ENCODE measurements at places on chromosomes 2 and 18.

- no peak for DNase-seq
These were observed 39.7 kb upstream of the B3GNT7 start for GRCh38 chr2:231355508-231356465.

DNA sequence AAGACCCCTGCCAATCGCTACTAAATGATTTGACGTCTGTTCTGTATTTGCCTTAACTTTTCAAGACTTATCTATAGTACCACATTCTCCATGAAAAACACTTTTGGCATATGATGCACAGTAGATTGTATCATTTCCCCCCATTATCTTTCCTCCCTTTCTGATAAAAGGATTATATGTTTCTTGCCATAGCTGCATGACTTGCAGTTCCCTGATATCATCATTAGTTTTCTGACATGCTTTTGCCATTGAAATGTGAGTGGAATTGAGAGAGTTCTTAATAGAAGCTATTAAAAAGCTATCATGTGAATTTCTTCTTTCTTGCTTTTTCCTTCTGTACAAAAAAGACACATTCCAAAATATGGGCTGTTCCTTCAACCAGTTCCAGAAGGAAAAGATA, 130.3 kb downstream of the TMEFF2 start:
- no peak for DNase-seq

DNA sequence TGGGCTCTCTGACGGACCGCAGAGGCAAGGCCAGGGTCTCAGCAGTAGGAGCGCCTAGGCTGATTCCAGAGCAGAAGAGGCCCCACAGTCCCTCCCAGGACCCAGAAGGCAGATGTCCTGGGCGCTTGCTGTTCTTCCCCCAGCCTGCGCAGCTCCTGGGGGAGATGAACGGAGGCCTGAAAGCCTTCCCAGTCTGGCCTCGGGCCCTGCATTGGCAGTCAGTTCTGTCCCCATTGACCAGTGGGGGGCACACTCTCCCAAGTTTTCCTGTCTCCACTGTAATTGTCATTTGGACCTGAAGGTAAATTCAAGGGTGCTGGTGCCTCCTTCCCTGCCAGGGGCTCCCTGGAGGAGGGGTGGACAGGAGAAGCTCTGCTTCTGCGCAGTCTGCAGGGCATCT, 345.7 kb downstream of the CYP26B1 start:
- no peak for DNase-seq

DNA sequence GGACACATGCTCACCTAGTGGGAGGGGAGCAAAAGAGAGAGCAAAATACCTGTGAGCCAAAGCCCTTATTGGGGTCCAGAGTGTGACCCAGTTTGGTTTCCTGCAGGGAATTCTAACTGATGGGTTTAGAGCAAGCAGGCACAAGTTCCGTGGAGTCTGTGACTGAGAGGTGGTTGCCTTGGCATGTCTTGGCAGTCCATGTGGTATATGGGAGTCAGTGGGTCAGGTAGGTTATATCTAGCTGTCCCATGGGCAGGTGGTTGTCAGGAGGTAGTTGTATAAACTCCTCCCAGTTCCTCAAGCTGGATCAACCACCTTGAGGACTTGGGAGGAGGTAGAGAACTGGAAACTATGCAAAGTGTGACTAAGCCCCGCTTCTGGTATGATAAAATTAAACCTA, 452.8 kb upstream of the VWC2L start:
- DNase-seq, result no peak

DNA sequence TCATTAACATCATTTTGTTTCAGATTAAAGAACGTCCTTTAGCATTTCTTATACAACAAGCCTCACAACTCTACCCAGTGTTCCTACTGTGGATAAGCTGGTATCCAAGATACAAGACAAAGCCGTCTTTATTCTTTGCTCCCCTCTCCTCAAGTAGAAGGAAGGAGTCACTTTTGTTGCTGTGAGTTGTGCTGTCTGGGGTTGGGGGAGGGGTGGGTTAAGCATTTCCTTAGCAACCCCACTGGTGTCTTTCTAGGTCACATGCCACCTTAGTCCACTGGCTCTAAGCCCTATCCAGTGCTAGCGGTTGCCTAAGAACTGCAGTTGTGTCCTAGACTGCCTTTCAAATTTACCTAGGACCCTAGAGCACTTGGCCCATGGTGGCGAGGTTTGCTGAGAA, 155.6 kb upstream of the PIEZO2 start:
- no peak for DNase-seq

GRCh38 chr2:221422516-221423209, 149.4 kb downstream of the EPHA4 start:
- DNase-seq, result no peak

DNA sequence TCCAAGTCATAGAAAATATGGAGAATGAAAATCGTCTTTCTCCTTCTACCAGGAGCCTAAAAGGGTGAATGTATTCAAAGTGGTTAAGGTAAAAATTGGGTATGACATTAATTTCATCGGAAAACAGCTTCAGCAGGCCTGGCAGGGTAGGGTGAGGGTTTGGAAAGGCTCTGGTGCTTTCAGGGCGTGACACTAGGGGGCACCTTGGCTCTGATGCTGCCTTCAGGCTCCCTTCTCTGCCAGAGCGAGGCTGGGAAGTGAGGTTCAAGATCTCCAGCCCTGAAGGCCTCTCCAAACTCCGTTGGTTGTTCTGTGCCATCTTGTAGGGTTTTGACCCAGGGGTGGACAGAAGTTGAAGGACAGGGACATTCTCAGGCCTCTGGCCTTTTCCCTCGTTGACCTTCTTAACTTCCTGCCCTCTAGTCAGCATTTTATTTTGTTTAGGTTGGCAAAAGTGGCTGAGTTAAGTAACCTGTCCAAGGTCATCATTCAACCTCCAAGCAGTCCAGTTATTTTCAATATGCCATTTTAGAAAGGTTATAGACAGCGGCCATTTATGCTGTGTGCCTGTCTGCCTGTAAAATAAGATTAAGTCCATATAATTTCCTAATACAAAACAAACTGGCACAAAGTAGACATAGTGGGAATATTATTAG, 40.3 kb downstream of the EML6 start:
- no peak for DNase-seq

- DNase-seq, result no peak
These were observed 31.8 kb upstream of the MTCL1 start for GRCh38 chr18:8673256-8674209.

- DNase-seq, result no peak
These were observed 79.4 kb downstream of the MARCHF4 start for GRCh38 chr2:216292886-216293301.

- no peak for DNase-seq
These were observed 74.0 kb downstream of the ZNF516 start for GRCh38 chr18:76420898-76421684.
